ENCODE measurements at places on chromosomes 7 and 10. TPM values are rescaled to one million over a fixed set of nuclear protein-coding genes. Genes with fewer than 3 reads are reported as not detected.

GRCh38 chr10:89201345-89202032 is 5.6 kb downstream of the CH25H start:
- no peak overlapping the region for H3K4me3 ChIP-seq
- no peaks in the 10 kb centered on the region for H3K36me3 ChIP-seq
- H3K27ac ChIP-seq, result no peak overlapping the region

Gene GSAP
- total RNA-seq, result 200 TPM

GRCh38 chr10:50456719-50457118 is 167.0 kb downstream of the SGMS1 start:
- no peak for DNase-seq
- no peaks in the 10 kb centered on the region for H3K27me3 ChIP-seq
- H3K27ac ChIP-seq, result no peak overlapping the region
- peaks cover 13% of the 10 kb centered on the region for H3K36me3 ChIP-seq
- H3K4me1 ChIP-seq, result peaks cover 35% of the 10 kb centered on the region
- H3K4me3 ChIP-seq, result no peak overlapping the region

DNA sequence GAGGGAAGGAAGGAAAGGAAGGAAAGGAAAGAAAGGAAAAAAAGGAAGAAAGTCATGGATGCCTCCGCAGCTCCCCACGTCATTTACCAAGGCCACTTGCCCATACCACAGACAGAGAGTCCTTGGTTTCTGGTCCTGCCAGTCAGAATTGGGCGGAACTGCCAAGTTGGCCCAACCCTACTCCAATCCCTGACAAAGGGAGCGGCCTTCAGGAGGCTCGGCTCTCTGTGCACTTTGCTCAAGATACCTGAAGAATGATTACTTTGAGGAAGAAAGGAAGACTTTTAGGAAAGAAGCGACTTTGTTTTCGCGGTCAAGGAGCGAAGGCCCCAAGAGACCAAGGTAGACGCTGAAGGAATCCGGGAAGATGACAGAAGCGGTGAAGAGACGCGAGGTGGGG is 49.1 kb upstream of the FXYD4 start:
- no peak overlapping the region for H3K27ac ChIP-seq
- DNase-seq, result no peak
- H3K4me3 ChIP-seq, result no peak overlapping the region
- peaks cover 11% of the 10 kb centered on the region for H3K4me1 ChIP-seq

- H3K4me3 ChIP-seq, result no peak overlapping the region
- no peak overlapping the region for H3K27ac ChIP-seq
- H3K27me3 ChIP-seq, result no peaks in the 10 kb centered on the region
- no peaks in the 10 kb centered on the region for H3K36me3 ChIP-seq
- no peaks in the 10 kb centered on the region for H3K4me1 ChIP-seq
Observed at GRCh38 chr7:80552031-80552694, 40.3 kb upstream of the GNAT3 start.

DNA sequence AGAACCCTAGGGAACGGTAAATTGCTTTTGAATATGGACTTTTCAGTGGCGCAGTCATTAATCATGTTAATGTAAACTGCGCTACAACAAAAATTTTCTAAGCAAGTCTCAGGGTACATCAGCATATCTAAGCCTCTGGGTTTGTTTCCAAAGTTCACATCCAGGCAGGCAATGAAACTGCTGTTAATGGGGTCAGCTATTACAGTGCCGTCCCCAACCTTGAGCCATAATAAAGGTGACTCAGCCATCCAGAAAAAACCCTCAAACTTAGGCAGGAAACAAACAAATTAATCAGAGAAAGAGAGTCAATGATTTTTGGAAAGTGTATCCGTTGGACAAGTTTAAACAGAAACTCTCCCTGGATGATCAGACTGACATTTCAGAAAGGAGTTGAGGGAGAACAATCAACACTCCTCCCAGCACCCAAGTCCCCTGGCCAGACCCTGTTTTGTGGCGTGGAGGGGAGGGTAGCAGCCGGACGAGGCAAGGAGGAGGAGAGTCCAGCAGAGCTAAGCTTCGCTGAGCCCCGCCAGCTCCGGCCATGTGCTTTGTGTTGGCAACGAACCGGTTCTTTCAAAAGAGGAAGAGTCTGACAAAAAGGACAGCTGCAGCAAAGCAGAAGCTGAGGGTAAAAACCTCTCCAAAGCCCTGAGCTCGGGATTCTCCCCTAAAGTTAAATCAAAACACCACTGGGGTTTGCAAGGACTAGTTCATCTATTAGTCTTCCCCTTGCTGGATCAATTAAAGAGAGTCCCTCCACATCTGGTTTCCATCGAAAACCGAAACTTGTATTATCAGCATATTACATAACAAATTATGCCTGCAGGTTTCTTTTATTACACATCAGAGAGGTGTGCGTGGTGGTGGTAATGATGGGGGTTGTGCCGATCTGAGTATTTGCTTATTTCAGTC is 3.6 kb downstream of the FAM53B start:
- H3K27ac ChIP-seq, result peak overlapping the region; percentile 98
- no peaks in the 10 kb centered on the region for H3K27me3 ChIP-seq
- peak; percentile 86 for DNase-seq
- peak overlapping the region; percentile 66 for H3K4me3 ChIP-seq

DNA sequence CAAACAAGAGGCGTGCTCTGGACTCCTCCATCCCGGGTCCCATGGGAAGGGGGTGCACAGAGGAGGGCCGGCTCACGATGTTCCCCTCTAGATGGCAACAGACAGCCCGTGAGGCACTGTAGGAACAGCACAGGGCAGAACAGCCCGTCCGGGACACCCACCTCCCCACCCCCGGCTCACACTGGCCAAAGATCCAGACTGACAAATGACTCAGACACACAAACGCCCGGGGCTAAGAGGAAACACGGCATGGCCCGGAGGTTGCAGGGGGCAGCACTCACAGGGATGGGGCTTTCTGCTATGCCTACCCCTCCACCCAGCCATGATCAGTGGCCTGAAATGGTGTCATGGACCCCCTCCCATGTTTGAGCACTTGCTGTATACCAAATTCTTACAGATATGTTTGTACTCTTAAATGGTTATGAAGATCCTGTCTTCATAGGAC is 4.9 kb upstream of the ELN start:
- H3K4me3 ChIP-seq, result no peak overlapping the region
- no peaks in the 10 kb centered on the region for H3K36me3 ChIP-seq
- H3K4me1 ChIP-seq, result peaks cover 3% of the 10 kb centered on the region
- DNase-seq, result no peak

DNA sequence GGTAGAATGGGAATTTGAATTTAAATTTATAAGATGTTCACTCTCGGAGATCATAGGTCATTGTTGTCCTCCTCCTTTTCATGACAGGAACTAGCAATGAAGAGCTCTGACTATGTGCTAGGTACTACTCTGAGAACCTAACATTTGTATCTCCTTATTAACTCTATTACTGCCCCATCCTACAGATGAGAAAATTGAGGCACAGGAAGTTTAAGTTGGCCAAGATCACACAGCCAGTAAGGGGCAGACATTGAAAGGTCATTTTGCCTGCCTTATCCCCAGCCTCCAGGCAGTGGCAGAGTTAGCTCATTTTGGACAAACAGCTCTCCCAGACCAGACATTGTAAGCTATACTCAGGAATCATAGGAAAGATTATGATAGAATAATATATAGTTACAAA is 6.0 kb downstream of the SRGN start:
- H3K27me3 ChIP-seq, result no peaks in the 10 kb centered on the region
- no peak overlapping the region for H3K27ac ChIP-seq
- H3K36me3 ChIP-seq, result no peaks in the 10 kb centered on the region
- no peak for DNase-seq
- peaks cover 33% of the 10 kb centered on the region for H3K4me1 ChIP-seq

GRCh38 chr7:69419934-69420333 is 178.3 kb upstream of the AUTS2 start:
- no peaks in the 10 kb centered on the region for H3K36me3 ChIP-seq
- no peaks in the 10 kb centered on the region for H3K27me3 ChIP-seq
- H3K4me3 ChIP-seq, result no peak overlapping the region
- DNase-seq, result no peak

DNA sequence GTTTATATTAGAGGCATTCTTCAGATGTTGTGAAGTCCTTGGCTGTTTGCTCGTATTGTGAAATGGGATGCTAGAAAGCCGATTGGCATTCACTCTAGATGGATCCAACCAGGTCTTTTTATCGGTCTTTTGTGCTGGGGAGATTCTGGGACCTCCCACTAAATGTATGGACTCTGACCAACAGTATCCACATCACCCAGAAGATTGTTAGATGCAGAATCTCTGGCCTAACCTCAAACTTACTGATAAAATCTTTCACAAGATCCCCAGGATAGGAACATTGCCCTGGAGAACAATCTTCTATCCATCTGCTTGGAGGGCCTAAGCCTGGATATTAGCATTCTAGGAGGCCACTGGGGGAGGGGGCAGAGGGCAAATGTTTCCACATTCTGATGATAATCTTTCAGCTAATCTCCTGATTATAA is 160.9 kb downstream of the PLXDC2 start:
- no peak for DNase-seq
- H3K27me3 ChIP-seq, result no peaks in the 10 kb centered on the region
- H3K4me1 ChIP-seq, result no peaks in the 10 kb centered on the region
- H3K36me3 ChIP-seq, result no peaks in the 10 kb centered on the region

Gene UTF1
- total RNA-seq, result not detected
